ENCODE measurements at places on chromosomes 4 and X. TPM values are rescaled to one million over a fixed set of nuclear protein-coding genes. Genes with fewer than 3 reads are reported as not detected.

DNA sequence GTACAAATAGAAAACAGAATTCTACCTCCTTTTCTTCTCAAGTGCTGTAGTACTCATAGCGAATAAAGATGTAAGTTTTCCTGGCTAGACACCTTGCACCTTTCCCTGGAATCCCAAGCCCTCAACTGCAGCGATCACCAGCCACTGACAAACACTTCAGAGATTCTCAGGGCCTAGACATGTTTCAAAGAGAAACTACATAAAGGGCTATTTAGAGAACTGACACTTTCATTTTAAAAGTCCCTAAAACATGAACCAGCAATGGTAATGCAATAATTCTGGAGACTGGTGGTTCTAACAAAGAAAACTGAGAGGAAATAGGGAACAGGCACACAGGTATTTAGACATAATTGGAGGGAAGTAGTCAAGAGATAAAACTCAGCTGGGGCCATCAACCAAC lies 35.7 kb downstream of the FANCB start:
- DNase-seq: no peak

The ZCCHC18 gene
- not detected for total RNA-seq

The HMX1 gene
- not detected for total RNA-seq

DNA sequence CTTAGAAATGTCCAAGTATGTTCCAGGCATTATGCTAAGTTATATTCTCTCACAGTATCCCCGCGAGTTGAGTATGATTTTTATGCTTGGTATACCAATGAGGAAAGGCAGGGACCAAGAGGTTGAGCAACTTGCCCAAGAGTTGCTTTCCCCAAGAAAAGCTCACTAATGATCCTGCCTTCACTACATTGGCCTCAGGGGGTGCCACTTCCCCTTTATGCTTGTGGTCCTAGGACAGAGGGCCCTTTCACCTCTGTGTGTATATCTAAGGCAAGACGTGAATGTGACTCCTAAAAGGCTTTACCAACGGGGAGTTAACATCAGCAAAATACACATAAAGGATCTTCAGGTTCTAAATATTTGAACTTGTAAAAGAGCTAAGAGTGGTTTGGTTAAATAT lies 164.4 kb upstream of the CPEB2 start:
- no peak for DNase-seq

DNA sequence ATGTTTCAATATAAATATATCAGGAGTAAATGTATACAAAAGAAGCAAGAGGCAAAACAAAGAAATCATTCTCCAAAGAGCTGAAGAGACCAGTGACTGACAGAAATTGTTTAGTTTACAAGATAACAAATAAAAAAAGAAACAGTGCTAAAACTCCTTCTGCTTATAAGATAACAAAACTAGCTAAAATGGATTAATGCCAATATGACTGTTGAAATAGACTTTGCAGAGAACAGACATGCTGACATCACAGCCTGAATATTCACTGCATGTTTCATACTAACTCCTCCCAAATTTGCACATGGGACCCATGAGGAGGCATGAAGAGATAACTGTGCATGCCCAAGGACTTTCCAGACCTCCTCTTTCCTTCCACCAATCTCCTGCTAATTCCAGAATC lies 6.2 kb upstream of the GABRA4 start:
- DNase-seq: no peak

GRCh38 chr4:117383468-117383867 lies 298.1 kb upstream of the TRAM1L1 start:
- no peak for DNase-seq

- DNase-seq: no peak
Observed at GRCh38 chr4:177404986-177405385, 37.3 kb downstream of the AGA start.

- no peak for DNase-seq
Observed at GRCh38 chr4:8004066-8004465, 64.4 kb upstream of the AFAP1 start.

DNA sequence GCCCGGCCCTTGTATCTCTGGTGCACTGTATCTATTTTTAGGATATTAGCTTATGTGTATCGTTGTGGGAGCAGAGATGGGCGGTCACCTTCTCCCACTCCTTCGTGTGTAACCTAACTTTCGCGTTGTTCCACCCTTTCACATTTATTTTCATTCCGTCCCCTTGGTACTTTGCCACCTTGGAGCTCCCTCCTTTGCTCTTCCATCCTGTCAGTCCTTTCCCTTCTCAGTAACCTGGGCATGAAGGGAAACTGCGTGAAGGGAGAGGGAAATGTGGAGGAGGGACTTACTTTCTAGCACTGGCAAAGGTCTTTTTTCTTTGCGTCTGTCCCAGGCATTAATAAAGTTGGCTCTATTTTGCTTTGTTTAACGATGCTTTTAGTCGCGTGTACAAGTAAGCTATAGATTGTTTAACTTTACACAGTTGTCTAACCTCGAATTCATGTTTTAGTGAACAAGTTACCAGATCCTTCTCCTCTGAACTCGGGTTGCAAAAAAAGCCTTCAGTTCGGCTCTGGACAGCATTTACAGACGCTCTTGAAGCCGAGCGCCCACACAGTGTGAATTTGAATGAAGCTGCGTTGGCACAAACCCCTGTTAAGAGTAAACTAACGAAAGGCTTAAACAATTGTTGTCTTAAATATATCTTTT lies 3.9 kb downstream of the PCDH10 start:
- no peak for DNase-seq

- no peak for DNase-seq
Observed at GRCh38 chrX:134753718-134754008, 95.4 kb upstream of the PLAC1 start.

The PROM1 gene
- total RNA-seq: 0.27 TPM

The SMIM10 gene
- 3.2 TPM for total RNA-seq

DNA sequence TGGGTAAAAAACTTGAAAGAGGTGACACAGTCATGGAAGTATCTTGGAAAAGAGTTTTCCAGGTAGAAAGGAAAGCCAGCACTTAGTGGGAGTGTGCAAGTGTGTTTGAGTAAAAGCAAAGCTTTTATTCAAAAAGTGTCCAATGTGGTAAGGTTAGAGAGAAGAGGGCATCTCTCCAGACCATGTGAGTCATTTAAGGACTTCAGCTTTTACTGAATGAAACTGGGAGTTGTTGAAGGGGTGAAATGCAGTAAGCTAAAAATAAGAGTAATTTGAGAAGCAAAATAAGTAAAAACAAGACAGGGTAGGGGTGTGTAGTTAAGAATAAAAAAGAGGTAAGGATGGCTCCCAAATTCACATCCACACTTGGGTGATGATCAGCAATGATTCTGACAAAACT lies 238.9 kb downstream of the SLC7A11 start:
- DNase-seq: no peak

GRCh38 chr4:159549098-159549518 lies 446.2 kb downstream of the RAPGEF2 start:
- no peak for DNase-seq
